ENCODE measurements at places on chromosomes 7 and 10.
A peak's percentile ranks its signal among the peaks of the same experiment; 100 is the strongest.

DNA sequence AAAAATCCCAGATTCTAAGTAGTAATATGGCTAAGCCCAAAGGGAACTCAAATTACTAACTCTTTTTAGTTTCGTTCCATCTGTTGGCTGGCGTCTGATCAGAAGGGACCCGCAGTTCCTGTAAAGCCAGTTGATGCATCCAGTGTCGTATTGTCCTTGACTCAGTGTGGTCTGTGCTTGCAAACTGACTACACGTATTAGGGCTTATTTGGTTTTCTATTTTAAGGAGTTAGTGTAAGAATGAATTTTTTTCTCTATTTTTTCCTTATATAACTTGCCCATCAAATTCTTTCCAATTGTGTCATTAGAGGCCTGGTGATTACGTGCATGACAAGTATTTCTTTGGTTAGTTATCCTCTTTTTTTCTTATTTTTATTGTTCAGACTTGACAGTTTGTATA, 9.7 kb downstream of the ABCA13 start:
- no peak for DNase-seq

DNA sequence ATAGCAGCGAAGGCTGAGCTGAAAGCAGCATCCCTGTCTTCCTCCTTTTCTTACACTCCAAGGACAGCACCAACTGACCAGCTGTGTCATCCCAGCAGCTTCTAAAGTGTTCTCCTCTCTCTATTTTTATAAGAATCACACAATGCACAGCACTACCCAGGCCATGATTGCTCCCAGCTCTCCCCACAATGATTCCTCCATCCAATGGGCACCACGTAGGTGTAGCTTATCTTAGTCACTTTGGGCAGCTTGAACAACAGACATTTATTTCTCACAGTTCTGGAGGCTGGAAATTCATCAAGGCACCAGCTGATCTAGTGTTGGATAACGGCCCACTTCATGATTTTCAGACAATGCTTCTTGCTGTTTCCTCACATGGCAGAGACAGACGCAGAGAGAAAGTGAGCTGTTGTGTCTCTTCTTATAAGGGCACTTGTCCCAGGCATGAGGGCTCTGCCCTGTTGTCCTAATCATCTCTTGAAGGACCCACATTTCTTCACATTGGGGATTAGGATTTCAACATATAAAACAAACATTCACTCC, 92.0 kb upstream of the CDC14C start:
- DNase-seq, result no peak

- no peak for DNase-seq
Measured at GRCh38 chr7:115178835-115179234, 256.9 kb downstream of the MDFIC start.

- DNase-seq, result peak; percentile 43
Measured at GRCh38 chr10:19874791-19875190, 58.6 kb downstream of the PLXDC2 start.

DNA sequence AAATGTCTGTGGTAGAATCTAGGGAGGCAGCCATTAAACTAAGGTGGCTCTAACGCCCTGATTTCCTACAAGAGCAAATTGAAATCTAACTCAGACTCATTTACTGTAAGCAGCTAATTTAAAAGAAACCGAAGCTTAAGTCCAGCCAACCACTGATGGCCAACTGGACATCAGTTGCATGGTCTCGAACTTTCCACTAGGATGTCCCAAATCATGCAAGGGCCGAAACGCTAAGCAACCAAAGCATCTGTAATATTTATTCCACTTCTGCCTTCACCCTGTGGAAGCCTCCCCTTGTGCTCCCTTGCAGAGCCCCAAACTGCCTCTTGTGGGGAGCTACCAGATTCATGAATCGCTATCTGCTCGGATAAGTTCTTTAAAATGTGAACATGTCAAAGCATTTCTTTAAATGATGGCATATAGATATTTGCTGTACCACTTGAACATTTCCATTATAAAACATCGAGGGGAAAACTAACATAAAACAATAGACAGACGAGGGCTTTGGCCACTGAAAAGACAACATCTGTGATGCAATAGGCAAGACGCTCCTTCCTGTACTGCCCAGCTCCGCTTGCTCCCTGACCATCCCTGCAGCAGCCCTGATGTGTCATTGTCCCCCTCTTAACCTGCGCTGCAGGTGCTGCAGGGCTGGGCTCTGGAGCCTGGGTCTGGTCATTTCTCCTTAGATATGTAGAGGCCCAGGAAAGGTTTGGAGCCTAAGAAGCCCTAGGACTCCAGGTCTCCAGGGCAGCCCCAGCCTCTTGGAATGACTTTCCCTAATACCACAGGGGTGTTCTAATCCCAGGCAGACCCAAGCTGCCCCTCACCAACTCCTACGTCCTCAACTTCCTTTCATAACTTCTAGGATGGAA, 2.9 kb upstream of the RBP3 start:
- no peak for DNase-seq

DNA sequence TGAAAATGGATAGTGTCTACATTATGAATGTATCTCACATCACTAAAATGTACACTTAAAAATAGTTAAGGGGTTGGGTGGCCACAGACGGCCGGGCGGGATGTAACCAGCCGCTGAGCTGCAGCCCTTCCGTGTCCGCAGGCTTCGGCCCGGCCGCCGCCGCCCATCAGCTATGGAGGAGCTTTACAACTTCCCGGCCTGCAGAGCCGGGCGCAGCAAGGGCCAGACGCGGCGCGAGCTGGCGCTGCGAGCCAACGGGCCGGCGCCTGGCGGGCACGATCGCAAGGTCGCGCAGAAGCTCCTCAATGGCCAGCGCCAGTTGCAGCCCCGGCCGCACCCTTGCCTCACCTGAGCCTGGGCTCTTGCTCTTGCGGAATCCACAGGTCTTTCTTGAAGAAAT, 69.1 kb downstream of the KMT2C start:
- no peak for DNase-seq

DNA sequence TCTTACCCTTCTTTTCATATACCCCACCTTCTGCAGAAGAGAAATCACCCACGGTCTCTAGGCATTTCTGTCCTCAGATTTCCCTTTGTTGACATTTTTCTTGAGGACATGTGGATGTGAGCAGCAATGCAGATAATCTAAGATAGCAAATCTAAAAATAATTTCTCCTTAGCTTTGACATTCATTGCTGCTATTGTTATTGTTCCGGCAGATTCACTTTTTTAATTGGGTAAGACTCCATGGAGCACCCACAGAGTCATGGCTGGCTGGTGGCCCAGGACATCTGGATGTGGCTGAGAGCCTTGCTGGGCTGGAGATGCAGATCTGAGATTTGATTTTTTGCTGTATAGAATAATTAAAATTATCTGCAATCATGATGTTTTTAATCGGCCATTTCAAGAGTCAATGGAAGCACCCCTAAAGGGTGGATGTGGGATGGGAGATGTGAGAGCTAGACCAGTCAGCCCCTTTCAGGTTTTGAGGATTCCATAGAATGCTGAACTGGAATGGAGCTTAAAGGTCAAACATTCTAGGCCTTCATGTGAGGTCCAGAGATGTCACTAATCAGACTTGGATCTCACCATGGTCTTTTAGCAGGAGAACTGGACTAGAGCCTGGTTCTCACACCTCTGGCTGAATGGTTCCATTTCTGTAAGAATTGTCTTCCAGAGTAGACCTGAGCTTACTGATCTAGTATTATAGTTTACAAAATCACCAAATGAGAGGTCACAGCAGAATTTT, 37.5 kb downstream of the TAS2R41 start:
- DNase-seq, result no peak

- DNase-seq, result no peak
Measured at GRCh38 chr7:81233208-81233940, 314.5 kb upstream of the SEMA3C start.

- no peak for DNase-seq
Measured at GRCh38 chr10:69269761-69270160, 8.5 kb upstream of the HK1 start.

- no peak for DNase-seq
Measured at GRCh38 chr10:102595293-102595692, 49.0 kb upstream of the TRIM8 start.

Measured in mesendoderm (in vitro differentiated cells).